ENCODE measurements at places on chromosomes 5 and 9. TPM values are rescaled to one million over a fixed set of nuclear protein-coding genes. Genes with fewer than 3 reads are reported as not detected.
A peak's percentile ranks its signal among the peaks of the same experiment; 100 is the strongest.

DNA sequence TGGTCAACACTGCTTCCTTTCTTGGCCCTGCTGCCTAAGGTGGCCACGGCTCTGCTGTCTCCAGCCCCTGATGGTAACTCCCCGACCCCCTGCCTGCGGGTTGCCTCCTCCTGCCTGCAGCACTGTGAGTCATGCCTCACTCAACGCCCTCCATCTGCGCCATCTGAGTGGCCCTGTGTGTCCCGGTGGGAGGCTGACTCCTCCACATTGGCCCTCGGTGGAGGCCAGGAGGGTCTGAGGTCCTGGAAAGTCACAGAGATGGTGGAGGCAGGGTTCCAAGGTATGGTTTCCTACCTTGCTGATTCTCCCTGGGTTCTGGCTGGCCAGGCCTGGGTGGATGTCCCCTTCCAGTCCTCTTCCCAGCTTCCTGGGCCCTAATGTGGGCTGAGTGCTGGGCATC is 64.5 kb upstream of the ADAMTS2 start:
- H3K4me1 ChIP-seq: no peaks in the 10 kb centered on the region
- DNase-seq: no peak
- H3K27ac ChIP-seq: no peak overlapping the region
- no peak overlapping the region for H3K4me3 ChIP-seq
- peaks cover 19% of the 10 kb centered on the region for H3K27me3 ChIP-seq
- no peaks in the 10 kb centered on the region for H3K36me3 ChIP-seq

DNA sequence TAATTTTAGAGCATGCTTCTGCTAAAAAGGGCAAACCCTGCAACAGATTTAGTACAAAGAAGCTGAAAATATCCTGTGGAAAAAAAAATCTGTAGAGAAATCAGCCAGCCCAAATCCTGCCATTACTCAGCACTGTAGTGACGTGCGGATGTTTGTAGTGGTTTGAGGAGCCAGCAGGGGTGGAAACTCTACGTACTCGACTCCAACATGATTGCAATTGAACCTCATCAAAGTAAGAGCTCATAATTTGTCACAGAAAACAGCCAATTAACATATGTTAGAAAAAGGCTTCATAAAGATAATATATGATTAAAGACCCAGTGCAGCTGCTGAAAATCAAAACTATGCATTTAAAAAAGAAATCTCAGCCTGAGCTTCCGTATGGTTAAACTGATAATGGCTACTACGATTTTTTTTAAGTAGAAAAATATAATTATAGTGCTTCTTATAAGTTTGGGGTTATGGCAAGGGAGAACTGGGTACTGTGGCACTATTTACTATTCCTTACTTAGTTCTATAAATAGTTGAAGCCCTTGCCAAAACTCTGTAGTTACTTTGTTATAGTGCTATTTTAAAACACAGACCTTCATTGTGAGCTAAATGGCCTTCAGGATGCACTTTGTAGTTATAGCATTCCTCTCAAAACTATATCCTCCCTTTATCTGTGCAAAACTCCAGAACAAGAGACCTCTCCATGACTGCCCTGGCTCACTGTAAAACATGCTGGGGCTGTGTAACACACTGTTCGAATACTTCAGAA is 49.4 kb downstream of the MEF2C start:
- no peaks in the 10 kb centered on the region for H3K27me3 ChIP-seq
- DNase-seq: peak; percentile 35
- H3K27ac ChIP-seq: no peak overlapping the region
- H3K4me1 ChIP-seq: peaks cover 21% of the 10 kb centered on the region
- H3K4me3 ChIP-seq: no peak overlapping the region

DNA sequence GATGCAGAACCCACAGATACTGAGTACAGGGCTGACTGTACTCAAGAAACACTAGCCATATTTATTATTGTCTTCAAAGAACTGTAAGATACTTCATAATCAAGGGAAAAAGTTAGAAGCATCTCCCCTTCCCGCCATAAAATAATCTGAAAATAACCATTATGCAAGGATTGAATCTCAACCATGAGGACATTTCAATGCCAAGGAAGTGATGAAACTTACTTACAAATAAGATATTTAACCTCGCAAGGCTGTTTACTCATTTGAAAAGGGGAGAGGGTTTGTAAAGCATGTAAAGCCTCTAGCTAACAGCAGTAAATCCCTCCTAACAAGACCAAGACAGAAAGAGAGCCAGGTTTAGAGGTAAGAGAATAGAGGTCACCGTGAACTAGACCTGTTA is 6.3 kb downstream of the MYO10 start:
- peaks cover 19% of the 10 kb centered on the region for H3K27me3 ChIP-seq
- no peaks in the 10 kb centered on the region for H3K36me3 ChIP-seq
- no peak overlapping the region for H3K27ac ChIP-seq
- no peak overlapping the region for H3K4me3 ChIP-seq
- DNase-seq: no peak

DNA sequence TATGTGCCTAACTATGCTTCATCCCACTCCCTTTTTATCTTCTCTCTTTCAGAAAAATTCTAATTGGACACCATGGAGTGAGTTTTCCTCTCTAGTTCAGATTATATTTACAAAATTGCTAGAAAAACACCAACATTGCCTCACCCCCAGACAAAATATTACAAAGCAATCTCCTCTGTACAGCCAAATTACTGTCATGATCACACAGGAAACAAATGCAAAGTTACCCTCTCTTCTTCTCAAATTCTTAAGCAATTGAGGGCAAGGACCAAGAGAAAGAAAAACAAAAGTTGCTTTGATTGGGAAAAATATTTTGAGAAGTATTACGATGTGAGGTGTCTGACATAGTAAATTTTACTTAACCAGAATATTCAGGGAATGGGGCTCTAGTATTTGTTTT is 30.8 kb upstream of the ABCA1 start:
- H3K4me1 ChIP-seq: peaks cover 5% of the 10 kb centered on the region
- DNase-seq: no peak
- H3K4me3 ChIP-seq: no peak overlapping the region
- H3K27me3 ChIP-seq: no peaks in the 10 kb centered on the region

The COL27A1 gene
- total RNA-seq: 0.53 TPM

The TLX3 gene
- not detected for total RNA-seq
